ENCODE measurements at places on chromosomes 12 and 14.

- no peak for DNase-seq
Observed at GRCh38 chr12:5384015-5384414, 47.9 kb upstream of the NTF3 start.

DNA sequence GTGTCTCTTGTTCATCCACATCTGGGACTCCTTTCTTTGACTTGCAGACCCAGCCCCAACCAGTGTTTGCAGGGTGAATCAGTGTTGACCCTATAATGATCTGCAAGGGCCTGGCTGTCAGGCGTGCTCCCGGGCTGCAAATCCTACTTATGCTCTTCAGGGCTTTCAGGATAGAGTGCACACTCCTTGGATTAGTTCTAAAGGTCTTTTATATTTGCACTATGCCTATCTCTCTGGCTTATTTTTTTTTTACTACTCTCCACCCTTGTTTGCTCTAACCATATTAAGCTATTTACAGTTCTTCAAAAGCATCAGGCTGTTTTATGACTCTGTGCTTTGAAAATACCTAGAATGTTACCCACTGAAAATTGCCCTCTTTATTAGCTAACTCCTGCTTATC lies 4.3 kb upstream of the PRICKLE1 start:
- DNase-seq, result no peak

DNA sequence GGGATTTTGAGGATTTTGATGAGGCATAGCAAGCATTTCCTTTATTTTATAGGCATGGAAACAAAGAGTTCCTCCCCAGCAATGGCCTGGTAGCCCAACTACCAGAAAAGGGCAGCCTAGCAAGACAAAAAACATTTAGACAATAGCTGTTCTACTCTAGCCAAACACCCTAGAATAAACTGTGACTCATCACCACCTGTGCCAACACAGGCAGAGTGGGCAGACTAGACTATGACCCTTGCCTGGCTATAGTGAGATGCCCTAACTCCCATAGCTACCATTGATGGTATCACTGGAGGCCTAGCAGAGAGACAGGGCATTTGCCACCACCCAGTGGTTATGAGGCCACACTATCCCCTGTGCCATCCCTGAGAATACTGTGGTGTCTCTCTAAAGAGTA lies 15.5 kb upstream of the CCER1 start:
- no peak for DNase-seq

- no peak for DNase-seq
Observed at GRCh38 chr14:100594625-100594951, 7.4 kb upstream of the BEGAIN start.

- peak; percentile 61 for DNase-seq
Observed at GRCh38 chr12:124771462-124772288, 92.0 kb downstream of the SCARB1 start.

All from T-helper 1 cell (primary cell).